Endothelial cell of umbilical vein (primary cell): ENCODE measurements at places on chromosomes 13 and 19.

GRCh38 chr13:93499991-93500390, 273.4 kb downstream of the GPC6 start:
- no peak for DNase-seq

DNA sequence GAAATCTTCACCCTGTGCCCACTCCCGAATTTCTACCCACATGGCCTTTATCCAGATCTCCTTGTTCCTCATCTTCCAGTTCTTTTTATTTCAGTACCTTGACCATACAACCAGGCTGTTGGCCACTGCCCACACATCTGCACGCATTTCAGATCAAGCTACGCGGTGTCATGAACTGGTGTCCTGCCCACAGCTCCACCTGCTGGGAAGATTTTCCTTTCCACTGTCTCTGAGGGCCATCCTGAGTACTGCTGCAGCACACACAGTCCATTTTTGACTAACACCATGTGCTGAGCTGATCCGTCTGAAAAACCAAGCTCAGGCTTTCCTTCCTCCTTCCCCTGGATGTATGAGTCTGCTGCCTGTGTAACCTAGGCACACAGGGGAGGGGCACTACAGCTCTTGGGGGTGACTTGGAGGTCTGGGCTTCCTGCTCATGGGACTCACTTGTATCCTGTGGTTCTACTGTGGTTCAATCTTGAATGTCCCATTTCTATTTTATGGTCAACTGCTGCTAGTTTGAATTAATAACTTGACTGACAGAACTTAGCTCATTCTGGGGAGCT, 71.9 kb downstream of the WASF3 start:
- no peak for DNase-seq

- peak; percentile 87 for DNase-seq
These were observed 47.0 kb upstream of the PNMA8B start for GRCh38 chr19:46542428-46543230.

GRCh38 chr13:111166882-111167675, 52.0 kb downstream of the ARHGEF7 start:
- DNase-seq = peak; percentile 65

- no peak for DNase-seq
These were observed 298.4 kb downstream of the SLITRK6 start for GRCh38 chr13:85500696-85501256.

DNA sequence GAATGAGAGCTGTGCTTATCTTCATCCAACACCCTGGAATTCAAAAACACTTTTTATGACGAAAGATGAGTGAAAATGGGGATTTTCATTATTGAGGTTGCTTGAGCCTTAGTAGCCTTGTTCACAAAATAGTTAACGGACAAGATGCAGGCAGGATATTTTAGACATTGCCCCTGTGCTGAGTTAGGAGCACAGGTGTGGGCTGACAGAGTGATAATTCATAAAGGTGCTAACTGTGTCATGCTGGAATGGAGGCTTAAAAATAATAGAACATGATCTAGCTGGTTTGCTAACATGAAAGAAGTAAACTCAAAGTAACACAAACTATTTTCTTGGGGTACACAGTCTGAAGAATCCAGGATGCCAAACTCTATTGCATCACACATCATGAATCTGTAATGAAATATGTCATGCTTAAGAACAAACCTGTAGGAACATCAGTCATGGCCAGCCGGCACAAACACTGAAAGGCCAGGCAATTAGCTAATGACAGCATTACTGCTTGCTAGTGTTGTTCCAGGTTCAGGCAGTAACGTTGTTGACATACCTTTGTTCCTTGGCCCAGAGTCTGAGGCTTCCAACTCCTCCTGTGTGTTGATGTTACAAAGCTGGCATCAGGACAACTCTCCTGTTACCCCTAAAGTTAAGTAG, 55.3 kb downstream of the FRY start:
- no peak for DNase-seq

GRCh38 chr19:6252066-6252465, 27.7 kb downstream of the MLLT1 start:
- DNase-seq = no peak

- DNase-seq = no peak
These were observed 657.6 kb downstream of the UQCRFS1 start for GRCh38 chr19:28555317-28555716.

GRCh38 chr19:23343434-23344010, 51.7 kb downstream of the ZNF91 start:
- no peak for DNase-seq
